Epithelial cell of esophagus (primary cell): ENCODE measurements at places on chromosomes 3 and 15.

GRCh38 chr3:156368189-156368588, 186.7 kb downstream of the SSR3 start:
- no peak for DNase-seq

DNA sequence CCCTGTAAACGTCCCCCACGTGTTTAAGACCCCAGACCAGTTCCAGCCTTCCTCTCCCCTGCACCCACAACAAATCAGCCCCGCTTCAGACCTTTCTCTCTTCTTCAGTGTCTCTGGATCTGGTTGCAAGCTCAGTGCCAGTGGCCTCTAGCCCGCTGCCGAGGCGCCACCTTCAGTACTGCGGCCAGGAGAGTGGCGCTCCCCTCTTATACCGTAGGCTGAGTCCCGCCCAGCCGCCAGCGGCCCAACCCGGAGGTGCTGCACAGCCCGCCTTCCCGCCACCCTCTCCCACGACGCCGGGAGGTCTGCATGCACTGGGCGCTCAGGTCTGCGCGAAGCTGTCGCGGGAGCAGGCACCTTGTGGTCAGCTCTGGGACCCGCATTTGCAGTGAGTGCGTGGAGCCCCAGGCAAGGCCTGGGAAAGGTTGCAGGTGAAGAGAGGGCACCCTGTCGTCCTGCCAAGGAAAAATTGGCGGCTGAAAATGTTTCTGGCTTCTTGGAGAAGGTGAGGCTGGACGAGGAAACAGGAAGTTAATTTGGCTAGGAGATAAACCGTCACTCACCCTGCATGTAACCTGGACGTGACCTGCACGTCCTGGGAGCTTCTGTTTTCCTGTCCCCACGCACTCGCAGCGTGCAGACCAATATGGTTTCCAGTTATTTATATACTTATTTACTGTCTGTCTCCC, at the start of gene C2CD4B:
C2CD4B (minus strand) TSS at position 182 of the 689 bp plus-strand sequence. CDS start 301 bp downstream, outside the sequence.
- peak; percentile 29 for DNase-seq

GRCh38 chr3:141498598-141499223, 11.9 kb downstream of the RASA2 start:
- DNase-seq = no peak

DNA sequence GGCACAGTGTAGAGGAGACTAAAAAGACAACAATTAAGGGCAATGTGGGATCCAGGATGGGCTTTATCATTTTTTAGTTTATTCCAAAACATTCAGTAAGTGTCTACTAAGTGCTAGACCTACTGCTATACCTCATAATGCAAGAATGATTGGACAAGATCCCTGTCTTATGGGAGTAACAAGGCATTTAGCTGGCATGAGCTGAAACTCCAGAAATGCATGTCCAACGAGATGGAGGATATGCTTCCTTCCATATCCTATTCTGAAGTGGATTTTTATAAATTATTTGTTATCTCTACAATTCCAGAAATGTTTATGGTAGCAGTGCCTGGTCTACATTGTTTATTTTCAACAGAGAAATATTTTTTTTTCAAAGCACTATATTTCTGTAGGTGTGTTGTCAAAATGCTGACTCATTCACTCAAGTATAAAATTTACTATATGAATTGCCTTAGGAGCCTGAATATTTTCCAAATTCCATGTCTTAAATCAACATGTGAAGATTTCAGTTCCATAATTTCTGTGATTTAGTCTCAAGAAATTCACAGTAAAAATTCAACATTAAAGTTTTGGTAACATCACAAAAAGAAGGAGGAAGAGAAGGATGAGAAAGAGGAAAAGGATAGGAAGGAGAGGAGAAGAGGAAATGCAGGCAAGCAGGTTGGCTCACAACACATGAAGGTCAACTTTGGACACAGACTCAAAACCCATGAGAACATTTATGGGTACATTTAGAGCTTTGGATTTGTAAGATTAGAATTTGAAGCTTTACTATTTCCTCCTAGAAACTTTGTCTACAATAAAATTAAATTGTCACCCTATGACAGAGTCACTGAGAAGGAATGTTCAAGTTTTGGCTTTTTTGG, 88.6 kb downstream of the P3H2 start:
- no peak for DNase-seq
